B cell (primary cell): ENCODE measurements at places on chromosomes 5 and 9. TPM values are rescaled to one million over a fixed set of nuclear protein-coding genes. Genes with fewer than 3 reads are reported as not detected.

COL15A1 gene
- total RNA-seq, result not detected in 2 replicates

ACOT12 gene
- not detected in 2 replicates for total RNA-seq

GPR151 gene
- not detected in 2 replicates for total RNA-seq

FBXW11 gene
- total RNA-seq, result 62.4 and 64.8 TPM in 2 replicates

FABP6 gene
- total RNA-seq, result not detected in 2 replicates

CSF2 gene
- 0.41 TPM in 1 of 2 replicates, not detected in the other for total RNA-seq

GRCh38 chr9:81989700-81990099 is 1.1 kb downstream of the SPATA31D1 start:
- H3K4me1 ChIP-seq, result no peaks in the 10 kb centered on the region
- DNase-seq, result no peak
- no peaks in the 10 kb centered on the region for H3K36me3 ChIP-seq
- no peak overlapping the region for H3K4me3 ChIP-seq
- H3K27ac ChIP-seq, result no peak overlapping the region

DNA sequence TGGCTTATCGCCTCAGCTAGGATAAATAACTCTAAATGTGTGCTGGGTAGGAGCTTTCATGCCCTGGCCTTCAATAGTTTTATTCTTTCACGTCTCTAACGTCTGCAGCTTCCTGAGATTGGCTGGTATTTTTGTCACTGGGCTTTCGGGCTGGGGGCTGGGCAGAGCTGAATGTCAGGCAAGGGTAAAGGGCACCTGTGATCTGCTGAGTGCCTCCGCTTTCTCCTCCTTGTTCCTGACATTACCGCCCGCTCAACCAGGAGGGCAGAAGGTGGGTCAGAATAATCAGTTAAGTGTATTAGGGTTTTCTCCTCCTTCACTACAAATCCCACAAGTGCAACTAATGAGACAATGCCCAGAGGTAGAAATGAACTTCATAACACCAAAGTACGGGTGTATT is 216.6 kb downstream of the TSSK1B start:
- H3K4me1 ChIP-seq, result no peaks in the 10 kb centered on the region
- H3K27me3 ChIP-seq, result no peaks in the 10 kb centered on the region
- H3K27ac ChIP-seq, result no peak overlapping the region

- no peaks in the 10 kb centered on the region for H3K36me3 ChIP-seq
- H3K27me3 ChIP-seq, result no peaks in the 10 kb centered on the region
- DNase-seq, result no peak
Measured at GRCh38 chr9:134336228-134336627, 10.0 kb downstream of the RXRA start.

DNA sequence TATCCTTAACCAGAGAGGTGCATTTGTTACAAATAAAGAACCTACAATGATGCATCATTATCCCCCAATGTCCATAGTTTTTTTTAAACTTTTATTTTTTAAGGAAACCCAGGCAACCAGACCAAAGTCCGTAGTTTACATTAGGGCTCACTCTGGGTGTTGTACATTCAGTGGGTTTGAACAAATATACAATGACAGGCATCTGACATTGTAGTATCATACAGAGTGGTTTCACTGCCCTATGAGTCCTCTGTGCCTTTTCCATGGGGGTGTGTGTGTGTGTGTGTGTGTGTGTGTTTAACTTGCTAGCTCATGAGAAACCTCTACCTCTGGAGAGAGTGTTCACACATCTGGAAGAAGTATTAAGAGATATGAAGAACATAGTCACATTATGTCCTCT is 141.5 kb downstream of the KDM4C start:
- H3K4me1 ChIP-seq, result no peaks in the 10 kb centered on the region
- H3K36me3 ChIP-seq, result peaks cover 5% of the 10 kb centered on the region
- no peak overlapping the region for H3K4me3 ChIP-seq
- H3K27me3 ChIP-seq, result no peaks in the 10 kb centered on the region
- H3K27ac ChIP-seq, result no peak overlapping the region
